Activated T-helper 1 cell treated with anti-CD3 and anti-CD28 coated beads, Interleukin-12 subunit alpha, Interleukin-12 subunit beta, Interleukin-2, Interleukin-4 antibody, amounts not matched to agents 30 ng/mL and 10 ng/mL and 1 ng/mL, durations not matched to agents 14 hours and 24 hours and 36 hours (primary cell): ENCODE measurements at places on chromosomes 11 and 22. TPM values are rescaled to one million over a fixed set of nuclear protein-coding genes. Genes with fewer than 3 reads are reported as not detected.

The KDELR3 gene
- total RNA-seq: 1.1 and 1.3 TPM in 2 replicates

The OR5B21 gene
- not detected in 2 replicates for total RNA-seq

The CYP2D6 gene
- total RNA-seq: 4.1 and 4.6 TPM in 2 replicates

The NRXN2 gene
- 0.17 and 0.23 TPM in 2 replicates for total RNA-seq

The ABCG4 gene
- 0.07 TPM in 1 of 2 replicates, not detected in the other for total RNA-seq

The SYT8 gene
- total RNA-seq: not detected in 2 replicates

The ADM2 gene
- total RNA-seq: 4.2 and 4.9 TPM in 2 replicates

The KCNQ1 gene
- total RNA-seq: 5.3 and 6.4 TPM in 2 replicates

GRCh38 chr11:111269146-111269868 is 23.8 kb downstream of the POU2AF2 start:
- no peak overlapping the region for H3K27ac ChIP-seq
- no peaks in the 10 kb centered on the region for H3K36me3 ChIP-seq
- H3K4me3 ChIP-seq: no peak overlapping the region
- H3K4me1 ChIP-seq: peaks cover 6% of the 10 kb centered on the region
- DNase-seq: no peak
- H3K27me3 ChIP-seq: peaks cover 4% of the 10 kb centered on the region

GRCh38 chr22:39207141-39208012 is 37.4 kb downstream of the PDGFB start:
- H3K4me1 ChIP-seq: peaks cover 7% of the 10 kb centered on the region
- H3K27ac ChIP-seq: no peak overlapping the region
- peaks cover 12% of the 10 kb centered on the region for H3K27me3 ChIP-seq
- no peak for DNase-seq
- H3K4me3 ChIP-seq: no peak overlapping the region

DNA sequence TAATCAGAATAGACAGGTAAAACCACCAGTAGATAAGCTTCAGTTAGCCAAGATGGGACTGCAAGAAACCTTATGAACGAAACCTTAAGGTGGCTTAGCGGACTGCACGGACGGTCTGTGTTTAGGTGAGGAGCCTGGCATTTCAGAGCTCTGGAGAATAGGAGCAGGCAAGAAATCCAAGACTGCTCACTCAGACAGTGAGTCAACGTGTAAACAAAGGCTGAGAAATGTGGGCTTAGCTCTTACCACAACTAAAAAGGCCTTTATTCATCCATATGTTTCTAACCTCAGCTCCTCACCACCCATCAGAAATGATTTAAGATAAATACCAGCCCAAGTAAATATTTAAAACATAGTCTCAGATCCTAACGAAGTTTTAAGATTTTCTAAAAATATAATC is 657.7 kb downstream of the OPCML start:
- no peaks in the 10 kb centered on the region for H3K4me1 ChIP-seq
- H3K4me3 ChIP-seq: no peak overlapping the region
- no peak overlapping the region for H3K27ac ChIP-seq
- no peak for DNase-seq

DNA sequence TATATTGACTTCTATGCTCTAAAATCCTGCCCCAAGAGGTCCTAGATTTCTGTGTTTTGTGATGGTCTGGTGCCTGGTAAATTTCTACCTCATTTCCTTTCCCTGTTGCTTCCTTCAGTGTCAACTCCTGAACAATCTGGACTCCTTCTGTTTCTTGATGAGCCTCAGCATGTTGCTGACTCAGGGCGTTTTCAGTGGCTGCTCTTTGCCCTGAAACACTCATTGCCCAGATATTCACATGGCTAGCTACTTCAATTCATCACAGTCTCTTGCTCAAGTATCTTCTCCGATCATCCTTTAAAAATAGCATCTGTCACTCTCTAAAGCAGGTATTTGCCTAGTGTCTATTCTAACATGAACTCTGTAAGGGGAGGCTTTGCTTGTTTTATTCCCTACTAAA is 526.3 kb upstream of the RAG2 start:
- H3K27ac ChIP-seq: no peak overlapping the region
- DNase-seq: no peak
- H3K4me1 ChIP-seq: no peaks in the 10 kb centered on the region
- H3K27me3 ChIP-seq: no peaks in the 10 kb centered on the region
- no peak overlapping the region for H3K4me3 ChIP-seq

GRCh38 chr22:44616882-44617655 is 84.9 kb upstream of the PRR5 start:
- no peak overlapping the region for H3K27ac ChIP-seq
- DNase-seq: no peak
- H3K4me3 ChIP-seq: no peak overlapping the region
- peaks cover 6% of the 10 kb centered on the region for H3K4me1 ChIP-seq

- no peak for DNase-seq
- no peaks in the 10 kb centered on the region for H3K4me1 ChIP-seq
- H3K27ac ChIP-seq: no peak overlapping the region
- H3K27me3 ChIP-seq: no peaks in the 10 kb centered on the region
- no peak overlapping the region for H3K4me3 ChIP-seq
- no peaks in the 10 kb centered on the region for H3K36me3 ChIP-seq
Observed at GRCh38 chr11:59944720-59945119, 6.5 kb downstream of the OOSP1 start.

DNA sequence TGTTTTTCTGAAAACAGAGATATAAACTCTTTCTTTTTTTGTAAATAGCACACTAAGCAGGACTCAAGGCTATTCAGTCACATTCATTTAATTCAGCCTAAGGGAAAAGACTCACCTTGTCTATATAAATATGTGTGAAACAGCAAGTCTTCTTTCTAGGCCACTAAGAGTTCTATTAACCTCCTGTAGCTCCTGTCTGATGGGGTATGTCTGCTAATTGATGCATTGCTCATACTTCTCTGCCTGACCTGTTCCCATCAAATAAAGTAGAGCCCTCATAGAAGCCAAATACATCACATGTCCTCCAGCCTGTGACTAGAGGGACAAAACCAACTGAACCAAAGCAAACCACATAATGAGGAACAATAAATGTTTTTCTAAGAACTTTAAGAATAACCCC is 68.2 kb downstream of the MSANTD4 start:
- peaks cover 1% of the 10 kb centered on the region for H3K27me3 ChIP-seq
- H3K36me3 ChIP-seq: no peaks in the 10 kb centered on the region
- no peak overlapping the region for H3K4me3 ChIP-seq
- no peaks in the 10 kb centered on the region for H3K4me1 ChIP-seq
- DNase-seq: no peak
- no peak overlapping the region for H3K27ac ChIP-seq

GRCh38 chr11:110100476-110101240 is 7.5 kb downstream of the ZC3H12C start:
- no peak overlapping the region for H3K27ac ChIP-seq
- peaks cover under 1% of the 10 kb centered on the region for H3K36me3 ChIP-seq
- no peak overlapping the region for H3K4me3 ChIP-seq
- no peaks in the 10 kb centered on the region for H3K4me1 ChIP-seq
- H3K27me3 ChIP-seq: peaks cover 18% of the 10 kb centered on the region

- H3K27me3 ChIP-seq: no peaks in the 10 kb centered on the region
- H3K4me3 ChIP-seq: peak overlapping the region; percentile 70
- no peak for DNase-seq
- H3K27ac ChIP-seq: peak overlapping the region; percentile 87
- peaks cover 27% of the 10 kb centered on the region for H3K36me3 ChIP-seq
Observed at GRCh38 chr11:128726458-128727139, 32.7 kb downstream of the FLI1 start.

GRCh38 chr11:113363996-113364641 is 23.5 kb upstream of the ANKK1 start:
- H3K36me3 ChIP-seq: no peaks in the 10 kb centered on the region
- H3K4me1 ChIP-seq: no peaks in the 10 kb centered on the region
